ENCODE measurements at places on chromosomes 4 and X.

DNA sequence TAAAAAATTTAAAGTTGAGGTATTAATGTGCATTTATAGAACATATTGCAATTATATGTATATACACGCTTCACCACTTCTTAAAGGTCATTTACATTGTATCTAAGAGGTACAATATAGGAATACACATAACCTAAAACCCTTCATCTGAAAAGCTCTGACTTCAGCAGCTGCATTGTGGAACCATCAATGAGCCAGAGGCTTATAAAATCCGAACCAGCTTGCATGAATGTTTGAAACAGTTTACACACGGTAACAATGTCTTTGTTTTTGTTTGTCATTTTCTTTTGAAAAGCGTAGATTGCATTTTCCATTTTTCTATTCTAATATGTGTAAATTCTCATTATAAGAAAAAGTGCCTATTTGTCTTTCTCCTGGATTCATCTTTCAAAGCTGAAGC is 221.6 kb downstream of the DCLK2 start:
- DNase-seq, result no peak

GRCh38 chr4:8279321-8280157 is 10.0 kb downstream of the HTRA3 start:
- no peak for DNase-seq

DNA sequence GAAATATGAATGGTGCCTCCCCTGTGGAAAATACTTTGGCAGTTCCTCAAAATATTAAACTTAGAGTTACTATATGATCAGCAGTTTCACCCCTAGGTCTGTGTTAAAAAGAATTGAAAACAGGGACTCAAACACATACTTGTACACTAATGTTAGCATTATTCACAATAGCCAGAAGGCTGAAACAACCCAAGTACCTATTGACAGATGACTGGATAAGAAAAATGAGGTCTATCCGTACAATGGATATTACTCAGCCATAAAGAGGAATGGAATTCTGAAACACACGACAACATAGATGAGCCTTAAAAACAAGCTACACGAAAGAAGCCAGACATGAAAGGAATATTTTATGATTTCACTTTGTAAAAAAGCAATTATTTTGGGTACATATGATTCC is 54.9 kb downstream of the PGRMC2 start:
- DNase-seq, result no peak

- DNase-seq, result peak; percentile 43
Observed at GRCh38 chrX:46582325-46582724, 8.8 kb downstream of the CHST7 start.

DNA sequence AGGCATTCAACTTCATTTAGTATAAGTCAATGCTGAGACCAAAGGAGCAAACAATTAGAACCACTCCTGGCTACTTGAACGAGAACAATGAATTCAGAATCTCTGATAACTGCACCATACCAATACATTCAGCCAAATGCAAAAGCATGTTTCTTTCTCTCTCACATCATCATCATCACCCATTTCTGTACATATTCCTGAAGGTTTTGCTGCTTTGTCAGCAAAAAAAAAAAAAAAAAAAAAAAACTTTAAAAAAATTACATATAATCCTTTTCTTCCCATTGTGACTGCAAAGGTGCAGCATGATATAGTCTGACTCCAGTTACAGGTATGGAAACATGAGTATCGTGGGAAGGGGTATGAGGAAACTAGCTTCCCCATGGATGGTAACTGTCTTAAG is 35.6 kb downstream of the FBXW7 start:
- no peak for DNase-seq

- no peak for DNase-seq
Observed at GRCh38 chrX:43693602-43694406, 37.7 kb downstream of the MAOA start.

GRCh38 chr4:2436301-2436700 is 17.5 kb downstream of the CFAP99 start:
- DNase-seq, result peak; percentile 44

DNA sequence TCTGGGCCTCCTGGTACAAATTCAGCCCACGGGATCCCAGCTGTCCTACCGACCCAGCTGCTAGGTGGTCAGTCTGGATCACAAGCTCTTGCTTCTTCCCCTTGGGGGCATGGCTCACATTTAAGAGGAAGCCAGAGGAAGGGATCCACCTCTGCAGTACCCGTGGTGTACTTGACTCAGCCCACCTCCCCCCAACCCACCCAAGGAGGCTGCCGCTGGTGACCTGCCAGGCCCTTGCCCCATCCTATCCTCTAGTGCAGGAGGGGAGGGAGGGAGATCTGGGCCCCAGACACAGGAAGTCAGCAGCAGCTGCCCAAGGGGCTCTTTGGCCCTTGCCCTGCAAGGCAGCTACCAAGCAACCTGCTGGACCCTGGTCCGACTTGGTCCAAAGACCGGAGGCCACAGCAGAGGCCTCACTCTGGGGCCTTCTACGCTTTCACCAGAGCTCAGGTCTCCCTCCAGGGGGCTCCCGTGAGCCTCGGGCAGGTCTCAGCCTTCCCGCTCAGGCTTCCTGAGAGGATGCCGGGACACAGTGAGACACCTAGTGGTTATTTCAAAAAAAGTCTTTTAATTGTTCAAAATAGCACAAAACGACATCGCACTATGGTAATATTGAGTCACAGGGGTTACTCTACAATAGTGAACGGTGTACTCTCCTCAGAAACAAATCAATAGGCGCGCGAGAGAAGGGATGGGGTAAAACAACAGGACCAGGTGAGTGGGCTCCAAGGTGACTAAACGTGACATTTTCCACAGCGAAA is 2.7 kb upstream of the RENBP start:
- DNase-seq, result peak; percentile 60

DNA sequence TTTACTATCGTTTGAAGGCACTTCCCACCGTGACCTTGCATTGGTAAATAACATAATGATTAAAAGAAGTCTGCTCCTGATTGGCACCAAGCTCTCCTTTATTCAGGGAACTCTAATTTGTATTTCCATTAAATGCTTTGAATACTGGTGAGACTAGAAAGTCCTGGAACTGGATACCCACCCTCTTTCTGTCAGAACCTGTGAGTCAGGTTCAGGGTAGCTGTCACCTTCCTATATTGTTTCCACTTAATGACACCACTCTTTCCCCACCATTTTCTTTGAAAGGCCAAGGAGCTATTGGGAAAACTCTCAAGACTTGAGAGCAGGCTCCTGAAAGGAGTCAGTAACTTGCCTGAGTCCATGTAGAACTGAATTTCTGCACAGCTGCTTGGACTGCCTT is 55.9 kb upstream of the RASSF6 start:
- no peak for DNase-seq

GRCh38 chrX:56785442-56785841 is 56.4 kb downstream of the NBDY start:
- no peak for DNase-seq

DNA sequence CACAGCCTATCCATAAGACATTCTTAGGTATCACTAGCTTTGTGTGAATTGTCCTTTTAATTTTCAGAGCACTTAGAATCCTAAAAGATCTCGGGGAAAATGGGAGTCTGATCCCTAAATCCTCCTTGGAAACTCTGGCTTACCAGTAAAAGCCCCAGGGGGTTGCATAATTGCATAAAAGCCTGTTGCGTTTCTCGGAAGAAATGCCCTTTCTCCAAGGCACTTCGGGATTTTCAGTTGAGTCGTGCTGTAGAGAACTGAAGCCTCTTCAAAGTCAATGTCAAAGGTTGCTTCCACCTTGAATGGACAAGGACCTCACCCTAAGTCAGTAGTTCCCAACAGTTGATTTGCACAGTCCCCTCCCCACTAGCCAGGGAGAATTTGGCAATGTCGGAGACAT is 20.8 kb downstream of the FAM184B start:
- DNase-seq, result no peak

DNA sequence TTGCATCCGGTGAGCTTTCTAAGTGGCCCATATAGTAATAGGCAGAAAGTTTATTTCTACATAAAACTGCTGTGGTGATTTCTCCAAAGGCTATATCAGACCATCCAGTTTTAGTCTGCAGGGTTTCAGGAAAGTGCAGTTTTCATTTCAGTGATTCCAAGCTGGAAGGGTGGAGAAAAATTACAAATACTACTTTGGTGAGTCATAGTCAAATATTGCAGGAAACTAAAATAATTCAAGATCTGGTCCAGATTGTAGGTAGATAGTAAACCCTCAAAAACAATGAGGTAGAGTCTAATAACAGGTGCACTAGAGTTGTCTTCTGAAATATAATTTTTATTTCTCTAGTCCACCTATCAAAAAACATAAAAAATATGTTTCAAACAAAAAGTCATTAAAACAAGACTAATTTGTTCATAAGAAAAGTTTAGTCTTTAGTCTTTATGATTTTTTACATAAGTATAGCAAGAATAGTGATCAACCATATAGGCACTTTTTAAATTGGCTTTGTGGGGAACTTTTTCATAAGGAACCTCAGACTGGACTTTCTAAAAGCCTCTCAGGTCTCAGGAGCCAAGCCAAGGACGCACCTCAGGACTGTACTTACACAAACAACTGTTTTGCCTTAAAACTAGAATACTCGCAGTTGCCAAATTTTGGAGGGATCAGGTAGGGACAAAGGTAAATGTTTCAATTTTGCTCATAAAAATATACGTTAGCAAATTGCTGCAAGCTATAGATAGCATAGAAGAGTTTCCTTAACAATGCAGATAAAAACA is 101.8 kb upstream of the TLR3 start:
- no peak for DNase-seq

DNA sequence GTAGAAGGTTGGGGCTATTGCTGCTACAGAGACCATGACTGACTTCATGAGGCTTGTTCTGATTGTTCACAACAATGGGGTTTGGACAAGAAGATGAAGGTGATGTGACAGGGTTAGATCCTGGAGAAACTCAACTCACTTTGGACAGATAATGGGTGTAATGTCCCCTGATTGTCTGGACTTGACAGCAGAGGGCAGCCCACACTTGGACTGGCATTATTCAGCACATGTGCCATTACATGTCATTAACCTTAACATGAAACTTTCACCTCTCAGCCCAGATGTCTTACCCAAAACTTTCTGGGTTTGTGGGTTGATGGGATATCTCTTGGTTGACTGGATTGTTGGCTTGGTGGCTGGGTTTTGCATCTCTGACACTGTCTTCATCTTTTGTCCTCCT is 101.5 kb downstream of the MXRA5 start:
- peak; percentile 60 for DNase-seq

GRCh38 chrX:13750204-13750603 is 15.7 kb downstream of the OFD1 start:
- DNase-seq, result peak; percentile 26

- peak; percentile 87 for DNase-seq
Observed at GRCh38 chr4:5472160-5472591, 236.2 kb downstream of the EVC2 start.

- no peak for DNase-seq
Observed at GRCh38 chr4:93187892-93188291, 640.7 kb upstream of the ATOH1 start.

DNA sequence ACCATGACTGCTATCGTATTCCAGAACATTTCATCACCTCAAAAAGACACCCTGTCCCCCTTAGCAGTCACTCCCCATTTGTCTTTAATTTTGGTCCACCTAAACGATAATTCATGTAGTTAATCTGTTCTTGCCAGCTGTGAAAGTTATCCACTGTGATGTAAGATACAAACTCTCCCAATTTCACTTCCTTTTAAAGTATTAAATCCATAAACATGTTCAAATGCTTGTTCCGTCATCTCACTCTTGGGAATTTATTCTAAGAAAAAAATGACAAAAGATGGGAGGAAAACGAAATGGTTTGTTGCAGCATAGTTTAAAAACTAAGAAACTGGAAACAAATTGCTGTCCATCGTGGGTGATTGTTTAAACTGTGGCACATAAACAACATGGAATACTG is 53.7 kb upstream of the IRF2 start:
- no peak for DNase-seq

DNA sequence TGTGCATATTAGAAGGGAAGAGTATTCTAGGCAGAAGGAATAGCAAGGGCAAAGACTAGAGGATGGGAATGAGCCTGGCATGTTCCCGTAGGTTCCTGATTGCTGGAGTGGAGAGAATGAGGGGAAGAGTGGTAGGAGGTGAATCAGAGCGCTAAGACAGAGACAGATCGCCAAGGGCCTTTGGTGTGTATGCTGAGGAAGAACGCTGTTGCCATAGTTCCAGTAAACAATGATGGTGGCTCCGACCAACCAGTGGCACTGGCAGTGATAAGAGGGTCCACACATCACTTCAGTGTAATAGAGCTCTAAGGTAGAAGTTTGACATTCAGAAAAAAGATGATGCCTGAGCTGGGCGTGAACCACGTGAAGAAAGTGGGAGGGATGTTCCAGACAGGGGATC is 966 bp downstream of the TBC1D25 start:
- no peak for DNase-seq

GRCh38 chrX:4547213-4547836 is 833.9 kb upstream of the PRKX start:
- DNase-seq, result peak; percentile 37

DNA sequence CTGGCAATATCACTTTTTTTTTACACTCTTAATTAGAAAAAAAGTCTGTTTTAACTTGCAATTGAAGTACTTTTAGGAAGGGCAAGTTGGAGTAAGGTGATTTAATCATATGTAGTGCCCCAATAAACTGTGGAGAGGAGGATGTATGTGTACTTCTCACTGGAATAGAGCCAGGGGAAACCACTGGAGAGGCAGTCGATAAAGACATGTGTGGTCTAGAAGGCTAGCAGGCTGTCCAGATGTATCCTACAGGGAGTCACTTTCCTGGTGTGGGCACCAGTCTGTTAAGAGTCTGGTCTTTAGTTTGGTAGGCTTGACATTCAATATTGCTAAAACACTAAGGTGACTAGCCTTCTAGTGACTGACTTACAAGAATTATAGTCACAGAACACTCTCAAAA is 9.6 kb upstream of the SGMS2 start:
- DNase-seq, result peak; percentile 29

- DNase-seq, result no peak
Observed at GRCh38 chr4:80225595-80225994, 28.3 kb downstream of the PRDM8 start.

GRCh38 chr4:158020734-158021346 is 152.0 kb downstream of the GASK1B start:
- peak; percentile 89 for DNase-seq

GRCh38 chr4:114015444-114015899 is 36.0 kb upstream of the ARSJ start:
- peak; percentile 99 for DNase-seq

- no peak for DNase-seq
Observed at GRCh38 chr4:167290678-167291077, 56.4 kb upstream of the SPOCK3 start.

DNA sequence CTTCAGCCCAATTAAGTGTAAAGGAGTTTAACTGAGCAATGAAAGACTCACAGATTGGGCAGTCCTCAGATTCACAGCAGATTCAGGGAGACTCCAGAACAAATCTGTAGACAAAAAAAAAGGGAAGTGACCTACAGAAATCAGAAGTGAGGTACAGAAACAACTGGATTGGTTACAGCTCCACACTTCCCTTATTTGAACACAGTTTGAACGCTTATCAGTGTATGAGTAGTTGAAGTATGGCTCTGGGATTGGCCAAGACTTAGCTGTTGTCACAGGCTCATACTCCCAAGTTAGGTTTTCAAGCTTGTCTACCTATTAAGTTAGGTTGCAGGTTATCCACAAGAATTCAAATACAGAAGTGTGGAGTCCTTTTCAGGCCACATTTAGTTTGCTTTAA is 112.4 kb upstream of the ELOVL6 start:
- DNase-seq, result peak; percentile 26
